NCI-H1105 (cell line): ENCODE measurements at places on chromosomes 13 and 19.

GRCh38 chr19:53880711-53881481, 1.1 kb upstream of the PRKCG start:
- DNase-seq: no peak

DNA sequence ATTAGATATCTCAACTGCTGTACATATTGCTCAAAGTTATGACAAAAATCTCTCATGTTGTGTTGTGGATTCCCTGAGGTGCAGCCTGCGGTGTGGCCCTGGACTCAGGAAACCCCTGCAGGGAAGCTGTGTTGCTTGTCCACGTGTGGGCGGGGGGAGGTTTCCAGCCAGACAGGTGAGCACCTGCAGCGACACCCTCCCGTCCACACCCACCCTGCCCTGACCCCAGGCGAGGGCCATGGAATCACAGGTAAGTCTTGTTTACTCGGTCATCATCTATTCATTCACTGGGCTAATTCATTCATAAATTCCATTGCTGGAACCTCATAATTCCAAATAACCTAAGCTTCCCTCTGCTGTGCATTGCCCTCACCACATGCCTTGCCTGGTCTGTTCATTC, 14.1 kb downstream of the PLPP2 start:
- DNase-seq: no peak

DNA sequence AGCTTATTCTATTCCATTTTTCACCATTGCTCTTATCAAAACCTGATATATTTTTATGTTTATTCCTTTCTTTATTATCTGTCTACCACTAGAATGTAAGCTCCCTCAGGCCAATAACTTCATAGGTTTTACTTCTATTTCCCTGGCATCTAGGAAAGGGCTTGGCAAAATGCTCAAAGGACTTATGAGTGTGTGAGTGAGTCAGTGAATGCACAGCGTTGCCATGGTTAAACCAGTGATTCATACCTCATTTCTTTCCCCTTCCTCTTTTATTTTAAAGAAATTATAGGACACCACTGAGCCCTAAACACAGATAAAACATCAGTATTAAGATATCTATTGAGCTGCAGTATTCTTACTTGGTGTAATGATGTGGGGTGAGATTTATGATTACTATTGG, 162.1 kb downstream of the GPC6 start:
- DNase-seq: no peak

DNA sequence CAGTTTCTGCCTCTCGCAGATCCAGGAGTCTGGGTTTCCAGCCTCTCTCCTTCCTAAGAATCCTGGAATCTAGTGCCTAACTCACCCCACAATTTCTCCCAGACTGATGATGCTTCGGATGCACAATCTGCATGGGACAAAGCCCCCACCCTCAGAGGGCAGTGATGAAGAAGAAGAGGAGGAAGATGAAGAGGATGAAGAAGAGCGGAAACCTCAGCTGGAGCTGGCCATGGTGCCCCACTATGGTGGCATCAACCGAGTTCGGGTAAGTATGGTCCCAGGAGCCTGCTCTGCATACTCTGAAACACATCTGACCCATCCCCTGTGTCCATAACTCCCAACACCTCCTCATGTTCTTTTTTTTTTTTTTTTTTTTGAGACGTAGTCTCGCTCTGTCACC, 796 bp downstream of the GRWD1 start:
- no peak for DNase-seq

- DNase-seq: no peak
Observed at GRCh38 chr19:49363268-49364082, at the start of gene DKKL1. Gene DKKL1 (plus strand): TSS chr19:49363877. CDS start chr19:49363999, 122 bp downstream.

GRCh38 chr19:46014941-46015686, 7.7 kb downstream of the PGLYRP1 start:
- peak; percentile 93 for DNase-seq

GRCh38 chr13:59601993-59602392, 561.7 kb downstream of the DIAPH3 start:
- no peak for DNase-seq

GRCh38 chr13:98664047-98664446, 87.1 kb upstream of the STK24 start:
- DNase-seq: no peak

DNA sequence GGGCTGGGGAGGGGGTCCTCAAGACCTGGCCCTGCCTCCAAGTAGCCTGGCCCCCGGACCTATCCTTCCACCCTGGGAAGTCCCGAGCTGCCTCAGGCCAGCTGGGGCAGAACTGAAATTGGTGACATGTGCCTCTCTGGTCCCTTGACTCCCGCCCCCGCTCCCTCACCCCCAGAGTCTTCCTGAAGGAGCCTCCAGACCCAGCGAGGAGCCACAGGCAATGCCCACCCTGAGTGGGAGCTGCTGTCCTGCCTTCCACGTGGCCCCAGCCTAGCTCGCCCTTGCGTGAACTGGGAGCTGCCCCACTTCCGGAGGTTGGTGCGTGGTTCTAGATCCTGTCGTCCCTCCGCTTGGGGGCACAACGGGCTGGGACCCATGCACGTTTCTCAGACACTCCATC, 34.6 kb downstream of the CEBPA start:
- DNase-seq: no peak

DNA sequence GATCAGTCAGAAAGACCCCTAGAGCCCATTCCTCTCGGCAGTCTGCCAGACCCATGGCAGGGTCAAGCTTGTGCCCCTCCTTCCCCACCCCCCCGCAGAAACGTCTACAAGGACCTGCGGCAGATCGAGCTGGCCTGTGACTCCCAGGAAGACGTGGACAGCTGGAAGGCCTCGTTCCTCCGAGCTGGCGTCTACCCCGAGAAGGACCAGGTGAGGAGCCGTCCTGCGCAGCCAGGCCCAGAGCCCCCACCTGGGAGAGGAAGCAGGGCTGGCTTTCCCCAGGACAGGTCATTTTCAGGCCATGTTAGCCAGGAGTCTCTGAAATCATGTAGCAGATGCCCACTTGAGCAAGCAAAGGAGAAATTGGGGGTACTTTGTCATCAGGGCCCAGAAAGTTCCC, 12.3 kb downstream of the TMED1 start:
- no peak for DNase-seq

- DNase-seq: no peak
Observed at GRCh38 chr13:47932950-47933923, 67.8 kb downstream of the SUCLA2 start.

- DNase-seq: no peak
Observed at GRCh38 chr13:76735641-76736040, 150.6 kb downstream of the KCTD12 start.

DNA sequence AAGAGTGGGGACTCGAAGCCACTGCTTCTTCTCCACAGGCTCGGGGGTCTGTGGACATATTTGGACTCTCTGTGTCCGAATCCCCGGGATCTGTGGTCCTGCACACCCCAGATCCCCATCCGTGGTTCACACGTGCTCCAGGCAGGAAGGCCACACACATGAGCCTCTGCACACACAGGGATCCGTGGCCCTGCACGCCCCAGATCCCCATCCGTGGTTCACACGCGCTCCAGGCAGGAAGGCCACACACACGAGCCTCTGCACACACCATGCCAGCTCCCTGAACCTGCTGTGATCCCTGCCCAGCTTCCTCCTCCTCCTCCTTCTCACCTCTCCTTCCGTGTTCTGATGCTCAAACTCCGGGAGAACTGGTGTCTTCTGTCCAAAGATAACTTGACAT, 3.1 kb downstream of the TEX29 start:
- no peak for DNase-seq

DNA sequence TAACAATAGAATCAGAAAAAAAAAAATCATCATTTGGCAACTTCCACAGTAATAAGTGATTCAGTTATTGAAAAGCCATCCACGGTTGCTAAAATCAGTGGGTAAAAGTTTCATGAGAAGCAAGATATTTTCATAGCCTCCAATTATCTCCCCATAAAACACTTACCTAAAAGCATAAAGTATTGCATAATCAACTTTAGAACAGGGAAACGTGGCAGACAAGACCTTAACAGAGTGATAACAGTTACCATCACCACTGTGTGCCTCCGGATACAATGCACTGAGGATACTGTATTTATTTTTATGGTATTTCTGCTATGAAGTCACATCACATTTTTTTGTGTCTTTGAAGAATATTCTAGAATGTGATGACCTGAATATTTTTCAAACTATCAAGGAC, 37.0 kb downstream of the ABCC4 start:
- no peak for DNase-seq

DNA sequence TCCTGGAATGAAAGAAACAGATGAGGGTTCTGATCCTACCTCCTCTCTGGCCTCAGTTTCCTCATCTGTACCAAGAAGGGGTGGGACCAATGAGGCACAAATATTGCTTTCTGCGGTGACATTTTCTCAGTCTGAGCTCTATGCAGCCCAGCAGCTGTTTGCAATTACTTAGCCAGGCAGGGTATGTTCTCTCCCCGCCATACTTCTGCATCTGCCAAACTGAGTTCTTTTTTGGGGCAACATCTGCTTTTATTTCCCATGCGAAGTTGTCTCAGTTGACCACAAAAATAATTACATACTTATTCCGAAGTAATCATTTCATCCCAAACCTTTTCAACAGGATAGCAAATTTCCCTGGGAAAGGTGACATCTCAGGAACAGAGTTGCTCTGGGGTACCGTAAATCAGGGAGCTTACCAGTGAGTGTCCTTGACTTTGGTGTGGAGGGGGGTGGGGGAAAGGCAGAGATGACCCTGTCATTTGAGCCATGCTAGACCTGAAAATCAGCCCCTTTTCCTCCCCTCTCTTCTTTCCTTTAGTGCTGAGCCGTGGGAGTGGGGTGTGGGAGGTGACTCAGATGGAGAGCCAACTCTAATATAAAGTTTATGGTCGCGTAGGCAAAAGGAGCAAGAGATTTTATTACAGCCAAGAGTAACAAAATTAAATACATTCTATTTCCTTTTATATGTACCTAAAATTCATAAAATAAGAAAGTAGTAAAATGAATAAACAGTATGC, 165.7 kb upstream of the KL start:
- no peak for DNase-seq

DNA sequence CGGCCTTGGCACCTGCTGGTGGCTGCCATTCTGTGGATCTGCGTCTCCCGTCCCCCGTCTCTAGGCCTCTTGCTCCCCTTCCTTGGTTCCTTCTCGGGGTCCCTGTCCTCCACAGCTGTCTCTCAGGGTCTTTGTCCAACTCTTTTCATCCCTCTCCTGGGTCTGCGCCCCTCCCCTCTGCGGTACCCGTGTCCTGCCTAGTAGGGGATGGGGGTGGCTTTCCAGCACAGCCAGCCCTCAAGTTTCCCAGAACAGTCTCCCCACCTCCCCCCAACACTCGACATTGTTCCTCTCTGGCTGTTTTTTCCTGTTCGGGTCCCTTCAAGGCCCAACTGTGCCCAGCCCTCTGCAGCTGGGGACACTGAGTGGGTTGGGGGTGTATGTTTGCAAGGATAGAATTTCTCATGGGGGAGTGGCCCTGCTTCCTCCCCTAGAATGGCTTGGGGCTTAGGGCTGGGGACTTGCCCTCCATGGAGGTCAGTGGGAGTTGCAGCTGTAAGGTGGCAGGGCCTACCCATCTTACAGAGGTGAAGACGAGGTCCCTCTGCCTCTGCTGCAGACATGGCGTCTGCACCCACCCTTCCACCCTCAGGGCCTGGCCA, 762 bp upstream of the ADM5 start:
- DNase-seq: no peak

- DNase-seq: no peak
Observed at GRCh38 chr13:82751206-82751605, 1131.1 kb downstream of the SLITRK1 start.

- peak; percentile 6 for DNase-seq
Observed at GRCh38 chr13:28568286-28568685, 73.4 kb upstream of the FLT1 start.

DNA sequence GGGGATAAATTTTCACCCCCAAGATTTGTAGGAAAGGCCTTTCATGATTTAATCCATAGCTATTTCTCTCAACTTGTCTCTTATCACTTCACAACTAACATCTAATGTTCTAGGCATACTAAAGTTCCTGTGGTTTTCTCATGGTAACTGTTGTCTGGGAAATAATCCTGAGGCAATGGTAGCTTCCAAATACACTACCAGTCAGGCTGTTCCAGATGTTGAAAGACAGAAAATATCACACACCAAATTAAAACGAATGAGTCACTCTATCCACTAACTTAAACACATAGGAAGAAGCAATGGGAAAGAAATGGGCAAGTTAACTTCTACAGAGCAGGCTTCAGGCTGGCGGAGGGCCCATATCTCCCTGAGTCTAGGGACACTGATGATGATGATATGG, 77.7 kb upstream of the MYO16 start:
- DNase-seq: no peak

- DNase-seq: no peak
Observed at GRCh38 chr19:34350161-34350561, 14.8 kb upstream of the GPI start.

DNA sequence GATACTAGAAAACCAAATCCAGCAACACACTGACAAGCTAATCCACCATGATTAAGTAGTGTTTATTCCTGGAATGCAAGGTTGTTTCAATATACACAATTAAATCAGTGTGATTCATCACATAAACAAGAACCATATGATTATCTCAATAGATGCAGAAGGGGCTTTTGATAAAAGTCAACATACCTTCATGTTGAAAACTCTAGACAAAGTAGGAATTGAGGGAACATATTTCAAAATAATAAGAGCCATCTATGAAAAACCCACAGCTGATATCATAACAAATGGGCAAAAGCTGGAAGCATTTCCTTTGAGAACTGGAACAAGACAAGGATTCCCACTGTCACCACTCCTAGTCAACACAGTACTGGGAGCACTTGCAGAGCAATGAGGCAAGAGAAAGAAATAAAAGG, 213.6 kb upstream of the CSNK1A1L start:
- no peak for DNase-seq

GRCh38 chr13:88862095-88862620, 1191.0 kb downstream of the SLITRK5 start:
- no peak for DNase-seq

GRCh38 chr13:45500492-45501174, 35.9 kb downstream of the COG3 start:
- DNase-seq: no peak
